ENCODE measurements at places on chromosomes 5 and 9.

GRCh38 chr5:1568201-1568979 lies 44.6 kb upstream of the LPCAT1 start:
- DNase-seq = no peak

DNA sequence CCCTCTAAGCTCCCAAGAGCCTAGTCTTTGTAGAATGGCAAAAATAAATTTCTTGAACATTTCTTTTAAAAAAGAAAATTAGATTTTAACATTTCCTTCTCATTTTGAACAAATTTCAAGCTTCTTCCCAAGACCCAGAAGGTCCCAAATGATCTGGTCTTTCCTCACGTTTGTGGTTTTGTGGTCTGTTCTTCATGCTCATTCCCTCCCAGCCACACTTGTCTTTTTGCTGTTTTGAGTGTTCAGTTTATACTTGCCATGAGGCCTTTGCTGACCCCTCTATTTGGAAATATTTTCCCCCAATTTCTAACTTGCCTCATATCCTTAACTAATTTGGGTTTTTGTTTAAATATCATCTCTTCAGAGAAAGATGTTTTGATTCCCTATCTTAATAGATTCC lies 133.4 kb upstream of the PAPPA start:
- no peak for DNase-seq

GRCh38 chr9:38141746-38142591 lies 72.9 kb upstream of the SHB start:
- DNase-seq = no peak

DNA sequence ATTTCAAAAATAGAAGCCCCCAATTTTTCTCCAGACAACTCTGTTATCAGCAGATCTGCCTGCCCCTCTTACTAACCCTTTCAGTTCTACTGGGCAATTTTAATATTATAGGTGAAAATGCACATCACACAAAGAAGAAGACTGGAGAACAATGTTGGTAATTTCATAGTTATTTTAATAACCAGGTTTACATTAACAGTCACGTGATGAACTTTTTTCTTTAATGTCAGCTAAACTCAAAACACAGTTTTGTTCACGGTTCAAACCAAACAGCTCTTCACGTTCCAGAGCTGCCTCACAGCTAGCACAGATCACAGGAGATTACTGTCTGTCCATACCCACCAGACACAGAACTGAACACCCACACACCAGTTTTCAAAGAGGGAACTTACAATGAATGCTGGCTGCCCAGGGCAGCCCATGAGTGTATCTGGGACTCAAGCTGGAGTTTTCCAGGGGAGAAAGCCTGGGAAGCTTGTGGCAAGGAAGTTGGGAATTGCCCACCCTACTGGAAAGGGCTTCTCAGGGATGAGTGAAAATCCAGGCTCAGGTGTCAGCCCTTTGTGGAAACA lies 119.1 kb downstream of the DPYSL3 start:
- DNase-seq = no peak

GRCh38 chr9:131292937-131293336 lies 3.4 kb downstream of the PLPP7 start:
- no peak for DNase-seq

Measured in MV-4-11 (cell line).